Progenitor cell of endocrine pancreas (in vitro differentiated cells): ENCODE measurements at places on chromosomes 7 and 10. TPM values are rescaled to one million over a fixed set of nuclear protein-coding genes. Genes with fewer than 3 reads are reported as not detected.

DNA sequence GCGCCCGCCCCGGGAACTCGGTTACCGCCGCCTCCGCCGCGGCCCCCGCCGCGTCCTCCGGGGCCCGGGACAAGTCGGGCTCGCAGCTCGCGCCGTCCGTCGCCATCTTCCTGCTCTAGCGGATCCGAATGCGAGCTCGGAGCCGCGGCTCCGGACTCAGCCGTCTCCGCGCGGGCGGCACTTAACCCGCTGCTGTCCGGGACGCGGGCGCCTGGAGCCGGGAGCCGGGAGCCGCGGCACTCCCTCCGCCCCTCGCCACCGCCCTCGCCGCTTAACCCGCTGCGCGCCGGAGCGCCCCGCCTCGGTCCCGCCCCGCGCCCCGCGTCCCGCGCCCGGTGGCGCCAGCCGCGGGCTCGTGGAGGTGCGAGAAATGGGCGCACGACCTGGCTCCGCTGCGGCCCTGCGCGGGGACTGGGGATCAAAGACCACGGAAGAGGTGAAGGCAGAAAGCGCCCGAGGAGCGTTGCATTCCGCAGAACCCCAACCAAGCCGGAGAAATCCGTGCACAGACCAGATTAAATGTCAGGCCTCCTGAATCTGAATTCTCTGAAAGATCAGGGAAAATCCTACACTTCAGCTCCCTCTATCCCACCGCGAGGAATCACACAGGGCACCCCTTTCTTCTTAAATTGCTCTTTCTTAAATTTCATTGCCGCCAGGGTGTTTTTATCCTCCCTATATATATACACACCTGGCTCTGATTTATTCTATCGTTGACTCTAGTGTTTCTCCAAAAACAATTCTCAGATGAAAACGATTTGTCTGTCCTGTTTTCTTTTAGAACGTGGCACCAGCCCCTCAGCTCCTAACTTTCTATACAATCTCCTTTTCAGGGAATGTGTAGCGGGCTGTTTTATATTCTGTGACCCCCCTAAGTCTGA is at the start of gene CTTNBP2:
Gene CTTNBP2, minus strand, starts transcription at position 132 of the 881 bp plus-strand sequence. Its CDS starts 26 bp downstream, at position 106.
- peak within 1 kb of the TSS; percentile 90 for H3K4me3 ChIP-seq
- H3K4me1 ChIP-seq = peaks cover 16% of the 10 kb centered on the region
- H3K36me3 ChIP-seq = no peaks in the 10 kb centered on the region
- peak within 1 kb of the TSS; percentile 78 for H3K27ac ChIP-seq
- H3K27me3 ChIP-seq = peaks cover 39% of the 10 kb centered on the region

- no peaks in the 10 kb centered on the region for H3K36me3 ChIP-seq
- peaks cover 7% of the 10 kb centered on the region for H3K27me3 ChIP-seq
- no peak for DNase-seq
- H3K4me3 ChIP-seq = no peak overlapping the region
These were observed 47.8 kb downstream of the IKZF1 start for GRCh38 chr7:50352282-50352681.

DNA sequence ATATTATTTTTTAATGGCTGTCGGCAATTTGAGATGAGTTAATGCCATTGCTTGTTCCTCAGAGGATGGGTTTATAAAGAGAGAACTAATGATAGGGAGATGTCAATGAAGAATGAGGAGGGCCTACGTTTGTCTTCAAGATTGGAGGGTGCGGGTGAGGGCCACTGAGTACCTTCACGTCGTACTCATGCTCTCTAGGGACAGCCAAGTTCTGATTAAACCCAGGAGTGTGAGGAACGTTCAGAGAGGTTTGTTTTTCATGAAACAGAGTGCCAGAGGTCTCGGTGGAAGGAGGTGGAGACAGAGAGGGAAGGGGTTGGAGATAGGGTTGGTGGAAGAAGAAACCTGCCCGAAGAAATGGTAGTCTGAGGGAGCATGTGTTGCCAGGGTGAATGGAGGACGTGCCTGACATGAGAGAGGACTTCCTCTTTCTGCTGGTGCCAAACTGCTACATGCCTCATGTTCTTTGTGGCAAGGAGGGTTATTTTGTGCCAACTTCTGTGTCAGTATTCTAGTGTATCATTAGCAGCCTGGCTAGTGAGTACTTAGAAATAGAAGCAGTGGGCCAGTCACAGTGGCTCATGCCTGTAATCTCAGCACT is 8.9 kb downstream of the DHTKD1 start:
- H3K27ac ChIP-seq = no peak overlapping the region
- no peak overlapping the region for H3K4me3 ChIP-seq
- peaks cover 7% of the 10 kb centered on the region for H3K36me3 ChIP-seq
- H3K27me3 ChIP-seq = no peaks in the 10 kb centered on the region
- no peaks in the 10 kb centered on the region for H3K4me1 ChIP-seq

- no peak overlapping the region for H3K27ac ChIP-seq
- no peak for DNase-seq
- H3K4me1 ChIP-seq = peaks cover 7% of the 10 kb centered on the region
- H3K36me3 ChIP-seq = peaks cover 30% of the 10 kb centered on the region
- H3K4me3 ChIP-seq = no peak overlapping the region
These were observed 21.5 kb downstream of the ASB13 start for GRCh38 chr10:5644930-5645329.

DNA sequence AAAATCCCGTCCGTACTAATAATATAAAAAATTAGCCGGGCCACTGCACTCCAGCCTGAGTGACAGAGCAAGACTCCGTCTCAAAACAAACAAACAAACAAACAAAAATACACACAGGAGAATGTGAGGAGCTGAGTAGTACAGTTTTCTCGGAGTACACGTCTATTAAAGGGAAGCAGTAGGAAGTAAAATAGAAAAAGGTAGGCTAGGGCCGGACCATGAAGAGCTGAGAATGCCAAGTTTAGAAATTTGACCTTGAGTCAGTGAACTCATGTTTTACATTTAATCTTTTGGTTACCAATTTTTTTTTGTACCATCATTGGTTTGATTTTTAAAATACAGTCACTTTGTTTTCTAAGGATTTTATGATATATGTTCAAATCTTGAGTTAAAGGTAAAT is 64.1 kb downstream of the KAT6B start:
- no peak for DNase-seq
- no peaks in the 10 kb centered on the region for H3K27me3 ChIP-seq
- peaks cover 16% of the 10 kb centered on the region for H3K4me1 ChIP-seq
- no peaks in the 10 kb centered on the region for H3K36me3 ChIP-seq
- no peak overlapping the region for H3K27ac ChIP-seq

DNA sequence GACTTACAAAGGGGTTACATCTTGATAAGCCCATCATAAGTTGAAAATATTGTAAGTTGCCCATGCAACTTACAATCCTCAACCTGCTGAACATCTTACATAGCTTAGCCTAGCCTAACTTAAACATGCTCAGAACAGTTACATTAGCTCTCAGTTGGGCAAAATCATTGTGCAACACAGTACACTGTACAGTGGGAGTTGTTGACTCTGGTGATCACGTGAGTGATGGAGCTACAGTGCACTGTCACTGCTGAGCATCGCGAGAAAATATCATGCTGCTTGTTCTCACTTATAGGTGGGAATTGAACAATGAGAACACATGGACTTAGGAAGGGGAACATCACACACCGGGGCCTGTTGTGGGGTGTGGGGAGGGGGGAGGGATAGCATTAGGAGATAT is 214.9 kb upstream of the ZMIZ1 start:
- no peak overlapping the region for H3K27ac ChIP-seq
- no peaks in the 10 kb centered on the region for H3K36me3 ChIP-seq
- H3K4me3 ChIP-seq = no peak overlapping the region
- no peak for DNase-seq
- no peaks in the 10 kb centered on the region for H3K4me1 ChIP-seq

DNA sequence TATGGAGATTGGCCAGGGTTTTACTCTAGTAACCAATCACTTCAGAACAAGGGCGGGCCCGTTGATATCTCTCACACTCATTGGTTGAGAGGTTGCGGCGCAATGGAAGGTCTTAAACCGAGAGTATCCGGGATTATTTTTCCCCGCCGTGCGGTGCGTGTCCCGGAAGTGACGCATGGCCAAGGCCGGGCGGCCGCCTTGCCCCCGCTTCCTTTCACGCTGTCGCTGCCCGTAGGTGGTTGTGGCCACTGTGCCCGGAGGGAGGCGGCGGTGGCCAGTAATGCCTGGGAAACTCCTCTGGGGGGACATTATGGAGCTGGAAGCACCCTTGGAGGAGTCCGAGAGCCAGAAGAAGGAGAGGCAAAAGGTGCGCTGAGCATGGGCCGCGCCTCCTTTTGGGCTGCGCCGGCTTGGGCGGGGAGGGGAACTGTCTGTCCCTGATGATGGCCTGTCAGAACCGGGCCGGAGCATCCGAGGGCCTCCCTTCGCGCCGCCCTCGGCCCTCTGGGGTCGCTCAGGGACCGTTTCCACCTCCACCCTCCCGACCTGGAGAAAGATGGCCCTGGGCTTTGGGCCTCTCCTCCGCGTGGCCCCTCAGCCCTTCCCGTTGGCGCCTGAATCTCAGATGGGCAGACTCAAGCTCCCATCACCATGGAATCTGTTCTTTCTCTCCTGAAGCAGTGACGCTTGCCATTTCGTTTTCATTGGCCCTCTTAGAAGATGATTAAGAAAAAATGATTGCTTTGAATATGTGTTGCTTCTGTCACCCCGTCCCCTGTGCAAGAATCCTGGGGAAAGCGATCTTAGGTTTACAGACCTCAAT is at the start of gene DDX50:
Gene DDX50, plus strand, starts transcription at position 211 of the 823 bp plus-strand sequence. Its CDS starts 70 bp downstream, at position 281.
- peak within 1 kb of the TSS; percentile 99 for H3K27ac ChIP-seq
- peak; percentile 90 for DNase-seq

DNA sequence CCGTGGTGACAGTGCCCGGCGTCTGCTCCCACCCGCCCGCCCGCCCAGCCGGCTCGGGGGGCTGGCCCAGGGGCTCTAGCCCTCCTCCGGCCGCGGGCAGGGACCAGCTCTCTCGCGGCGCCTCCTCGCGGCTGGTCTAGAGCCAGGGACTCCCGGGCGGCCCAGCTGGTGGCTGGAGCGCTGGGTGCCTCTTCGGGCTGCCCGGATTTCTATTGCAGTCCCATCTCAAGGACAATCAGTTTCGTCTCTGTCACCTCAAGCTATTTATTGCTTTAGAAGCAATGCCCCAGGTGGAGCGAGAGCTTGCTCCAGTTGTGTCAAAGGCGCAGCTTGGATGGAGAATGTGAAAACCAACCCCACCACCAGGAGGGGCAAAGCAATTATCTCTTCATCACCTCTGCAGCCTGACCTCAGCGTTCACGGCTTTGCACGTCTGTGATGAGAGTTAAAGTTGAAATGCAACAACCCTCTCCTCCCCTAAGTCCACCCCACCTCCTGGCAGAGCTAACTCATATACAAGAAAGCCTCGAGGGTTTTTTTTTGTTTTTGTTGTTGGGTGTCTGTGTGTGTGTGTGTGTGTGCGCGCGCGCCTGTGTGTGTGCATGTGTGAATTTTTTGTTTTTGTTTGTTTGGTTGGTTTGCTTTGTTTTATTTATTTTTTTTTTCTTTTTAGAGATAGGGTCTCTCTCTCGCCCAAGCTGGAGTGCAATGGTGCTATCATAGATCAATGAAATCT is at the start of gene ITGA8:
Gene ITGA8, minus strand, starts transcription at position 24 of the 736 bp plus-strand sequence. CDS start 151 bp downstream, outside the sequence.
- no peak within 1 kb of the TSS for H3K27ac ChIP-seq
- H3K36me3 ChIP-seq = no peaks in the 10 kb centered on the region
- DNase-seq = no peak
- peak within 1 kb of the TSS; percentile 73 for H3K4me3 ChIP-seq
- H3K4me1 ChIP-seq = peaks cover 2% of the 10 kb centered on the region
- H3K27me3 ChIP-seq = peaks cover 67% of the 10 kb centered on the region

GRCh38 chr7:163971-164881 is 28.1 kb upstream of the FAM20C start:
- H3K4me3 ChIP-seq = no peak overlapping the region
- peaks cover 23% of the 10 kb centered on the region for H3K4me1 ChIP-seq
- H3K27me3 ChIP-seq = peaks cover 30% of the 10 kb centered on the region

DNA sequence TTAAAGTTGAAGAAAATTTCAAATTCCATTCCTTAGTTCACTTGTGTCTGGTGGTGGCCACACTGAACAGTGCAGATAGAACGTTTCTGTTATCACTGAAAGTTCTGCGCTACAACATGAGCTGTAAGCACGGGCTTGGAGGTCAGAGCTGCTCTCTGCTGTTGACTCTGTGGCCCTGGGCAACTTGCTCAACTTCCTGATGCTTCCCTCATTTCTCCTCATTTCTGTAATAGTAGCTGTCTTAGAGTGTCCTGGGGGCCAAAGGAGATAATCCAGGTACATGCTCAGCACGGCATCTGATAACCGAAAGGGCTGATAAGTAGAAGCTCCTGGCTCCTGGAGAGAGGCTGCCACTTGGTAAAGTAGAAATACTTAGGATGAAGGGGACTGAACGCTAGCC is 92.3 kb upstream of the DUSP5 start:
- H3K27ac ChIP-seq = no peak overlapping the region
- no peaks in the 10 kb centered on the region for H3K36me3 ChIP-seq
- H3K4me3 ChIP-seq = no peak overlapping the region
- no peak for DNase-seq
- H3K27me3 ChIP-seq = no peaks in the 10 kb centered on the region
- H3K4me1 ChIP-seq = peaks cover 14% of the 10 kb centered on the region

- no peaks in the 10 kb centered on the region for H3K36me3 ChIP-seq
- DNase-seq = no peak
- peak overlapping the region; percentile 76 for H3K4me3 ChIP-seq
- peaks cover 66% of the 10 kb centered on the region for H3K27me3 ChIP-seq
- no peak overlapping the region for H3K27ac ChIP-seq
These were observed 1.3 kb downstream of the SLC26A4 start for GRCh38 chr7:107661865-107662379.

DNA sequence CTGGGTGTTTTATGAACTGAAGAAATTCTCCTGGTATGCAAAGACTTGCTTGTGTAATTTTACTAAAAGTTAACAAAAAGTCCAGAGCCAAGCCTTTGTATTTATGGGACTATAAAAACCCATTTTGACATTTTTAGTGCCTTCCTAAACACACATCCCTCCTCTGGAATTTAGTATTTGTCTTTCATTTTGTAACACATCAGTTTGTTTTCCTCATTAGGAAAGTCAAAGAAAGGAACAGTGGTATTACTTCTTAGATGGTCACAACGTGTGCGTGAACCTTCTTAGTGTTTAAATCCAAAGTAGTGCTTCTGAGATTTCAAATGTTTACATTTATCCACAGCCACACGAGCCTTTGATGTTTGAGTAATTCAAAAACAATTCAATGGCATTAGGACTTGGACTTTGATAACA is 103.2 kb upstream of the TMEM106B start:
- peaks cover 8% of the 10 kb centered on the region for H3K4me1 ChIP-seq
- DNase-seq = no peak
- H3K36me3 ChIP-seq = no peaks in the 10 kb centered on the region
- no peak overlapping the region for H3K27ac ChIP-seq
- H3K27me3 ChIP-seq = peaks cover 11% of the 10 kb centered on the region

DNA sequence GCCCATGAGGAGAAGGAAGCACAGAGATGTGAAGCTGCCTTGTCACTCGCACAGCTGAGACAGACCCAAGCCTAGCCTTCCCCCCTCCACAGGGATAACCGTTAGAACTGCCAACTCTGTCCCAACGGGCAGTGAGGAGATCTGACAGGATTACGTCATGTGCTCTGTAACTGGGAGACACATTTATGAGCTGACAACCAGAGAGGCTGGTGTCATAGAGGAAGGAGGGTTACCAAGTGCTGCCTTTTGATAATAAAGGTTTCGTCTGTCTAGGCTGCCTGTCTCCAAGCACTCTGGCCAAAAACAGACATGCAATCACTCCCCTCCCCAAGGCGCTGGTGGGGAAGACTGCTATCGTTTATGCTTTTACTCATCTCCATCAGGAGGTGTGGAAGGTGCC is 165.9 kb downstream of the PLXNA4 start:
- no peak overlapping the region for H3K4me3 ChIP-seq
- no peak overlapping the region for H3K27ac ChIP-seq
- H3K4me1 ChIP-seq = no peaks in the 10 kb centered on the region
- H3K36me3 ChIP-seq = no peaks in the 10 kb centered on the region

SNX8 gene
- 15.6 and 19.0 TPM in 2 replicates for total RNA-seq

CACNA2D1 gene
- total RNA-seq = 25.1 and 27.4 TPM in 2 replicates

PRSS37 gene
- not detected in 2 replicates for total RNA-seq

POLR2J2 gene
- 8.6 and 8.9 TPM in 2 replicates for total RNA-seq

COBL gene
- 19.8 and 21.3 TPM in 2 replicates for total RNA-seq

ZC3HAV1 gene
- 41.2 and 44.6 TPM in 2 replicates for total RNA-seq
